Adipocyte (in vitro differentiated cells): ENCODE measurements at places on chromosomes 7 and 10.

- peak; percentile 68 for DNase-seq
Measured at GRCh38 chr7:152762056-152762455, 2.5 kb downstream of the ACTR3B start.

GRCh38 chr7:21702303-21702702, 159.5 kb downstream of the DNAH11 start:
- no peak for DNase-seq

GRCh38 chr10:113732966-113733365, 18.5 kb upstream of the PLEKHS1 start:
- no peak for DNase-seq

GRCh38 chr7:157668884-157669767, 332.3 kb downstream of the DNAJB6 start:
- DNase-seq: no peak

GRCh38 chr10:19749185-19749729, 67.0 kb upstream of the PLXDC2 start:
- no peak for DNase-seq

DNA sequence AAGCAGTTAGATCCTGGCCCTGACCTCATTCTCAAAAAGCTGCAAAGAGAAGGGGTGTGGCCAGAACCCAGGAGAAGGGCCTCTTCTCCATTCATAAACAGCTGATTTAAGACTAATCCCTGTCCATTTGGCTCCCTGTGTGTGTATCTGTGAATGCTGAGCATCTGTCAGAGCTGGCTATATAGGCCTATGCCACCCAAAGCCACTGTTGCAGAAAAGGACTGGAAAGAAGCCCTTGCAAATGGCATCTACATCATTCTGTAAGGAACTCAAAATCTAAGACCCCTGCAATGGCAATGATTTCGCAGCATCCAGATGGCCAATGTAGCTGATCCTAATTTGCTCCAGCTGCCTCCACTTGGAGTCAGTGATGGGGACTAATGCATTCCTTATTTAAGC, 384.5 kb downstream of the KCNMA1 start:
- peak; percentile 16 for DNase-seq

GRCh38 chr7:140609646-140610045, 31.0 kb downstream of the DENND2A start:
- DNase-seq: peak; percentile 40
